Right ventricle myocardium superior (tissue), 1 donor: ENCODE measurements at places on chromosomes 11 and 22. TPM values are rescaled to one million over a fixed set of nuclear protein-coding genes. Genes with fewer than 3 reads are reported as not detected.

GRCh38 chr11:131658414-131658813, 288.0 kb downstream of the NTM start:
- DNase-seq: no peak

DNA sequence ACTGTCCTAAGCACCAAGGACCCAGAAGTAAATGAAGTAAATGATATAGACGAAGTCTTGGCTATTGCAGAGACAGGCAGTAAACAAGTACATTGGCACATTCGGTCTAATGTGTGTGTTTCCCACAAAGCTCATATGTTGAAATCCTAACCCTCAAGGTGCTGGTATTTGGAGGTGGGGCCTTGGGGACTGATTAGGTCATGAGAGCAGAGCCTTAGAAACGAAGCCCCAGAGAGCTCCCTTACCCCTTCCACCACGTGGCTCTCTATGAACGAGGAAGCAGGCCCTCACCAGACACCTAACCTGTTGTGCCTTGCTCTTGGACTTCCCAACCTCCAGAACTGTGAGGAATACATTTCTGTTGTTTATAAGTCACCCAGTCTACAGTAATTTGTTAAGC, 14.9 kb downstream of the CLMP start:
- no peak for DNase-seq

DNA sequence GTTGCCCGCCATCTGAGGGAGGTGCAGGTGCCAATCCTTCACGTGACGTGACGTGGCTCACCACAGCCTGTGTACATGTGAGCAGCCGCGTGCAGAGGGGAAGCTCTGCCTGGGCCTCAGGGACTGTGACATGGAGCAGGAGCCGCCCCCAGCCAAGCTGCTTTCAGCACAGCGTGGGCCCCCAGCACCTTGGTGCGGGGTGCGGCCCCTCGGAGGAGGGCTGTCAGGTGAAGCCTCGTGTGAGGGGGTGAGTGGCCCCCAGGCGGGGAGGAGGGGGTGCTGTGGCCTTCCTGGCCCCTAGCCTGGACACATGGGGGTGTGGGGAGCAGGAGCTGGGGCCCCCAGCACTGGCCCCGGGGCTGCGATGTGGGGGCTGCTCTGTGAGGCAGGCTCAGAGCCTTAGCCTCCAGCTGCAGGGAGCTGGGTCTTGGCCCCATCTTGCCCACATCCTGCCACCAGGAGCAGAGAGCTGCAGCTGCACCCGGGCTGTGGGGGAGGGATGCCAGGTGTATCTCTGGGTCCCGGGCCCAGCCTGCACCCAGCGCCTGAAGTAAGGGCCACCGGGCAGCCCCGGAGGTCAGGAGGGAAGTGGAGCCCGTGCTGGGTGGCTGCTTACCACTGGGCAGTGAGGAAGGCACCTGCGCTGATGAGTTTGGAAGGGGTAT, at the start of gene ADORA2A:
TSS of gene ADORA2A (plus strand) at position 100 of the 665 bp plus-strand sequence. CDS start 5,806 bp downstream, outside the sequence.
- DNase-seq: peak; percentile 70

- no peak for DNase-seq
Measured at GRCh38 chr11:14656536-14657457, 13.2 kb downstream of the PDE3B start.

- DNase-seq: no peak
Measured at GRCh38 chr11:11036185-11036847, 178.5 kb upstream of the ZBED5 start.

DNA sequence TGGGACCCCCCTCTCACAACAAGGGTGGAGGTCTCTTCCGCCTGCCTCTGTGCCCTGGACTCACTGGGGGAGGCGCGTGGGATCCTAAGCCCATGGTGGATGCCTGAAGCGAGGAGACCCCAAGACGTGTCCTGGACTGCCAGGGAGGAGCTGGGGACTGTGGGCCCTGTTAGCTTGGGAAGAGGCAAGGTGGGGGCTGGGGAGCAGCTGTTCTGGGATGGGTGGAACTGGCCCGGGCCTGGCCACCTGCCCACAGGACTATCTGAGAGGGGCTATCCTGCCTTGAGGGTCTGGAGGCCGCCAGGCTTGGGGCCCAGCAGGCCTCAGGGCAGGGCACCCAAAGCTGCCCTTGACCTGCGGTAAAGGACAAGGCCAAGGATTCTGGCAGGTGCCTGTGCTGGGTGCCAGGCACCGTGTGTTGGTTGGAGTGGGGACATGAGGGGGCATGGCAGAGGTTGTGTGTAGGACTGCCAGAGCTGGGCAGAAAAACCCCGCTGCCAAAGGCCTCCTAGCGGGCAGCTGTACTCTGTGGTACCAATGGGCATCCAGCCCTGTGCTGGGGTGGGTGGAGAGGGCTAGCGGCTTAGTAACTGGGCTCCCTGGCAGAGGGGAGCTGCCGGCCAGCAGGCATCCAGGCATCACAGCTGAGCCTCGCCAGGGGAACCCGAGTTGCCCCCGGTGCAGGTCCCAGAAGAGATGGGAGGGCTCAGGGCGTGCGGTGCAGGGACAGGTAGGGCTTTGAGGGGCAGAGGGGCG, 670 bp downstream of the LSP1 start:
- DNase-seq: no peak

- no peak for DNase-seq
Measured at GRCh38 chr11:13929395-13929891, 33.1 kb upstream of the SPON1 start.

DNA sequence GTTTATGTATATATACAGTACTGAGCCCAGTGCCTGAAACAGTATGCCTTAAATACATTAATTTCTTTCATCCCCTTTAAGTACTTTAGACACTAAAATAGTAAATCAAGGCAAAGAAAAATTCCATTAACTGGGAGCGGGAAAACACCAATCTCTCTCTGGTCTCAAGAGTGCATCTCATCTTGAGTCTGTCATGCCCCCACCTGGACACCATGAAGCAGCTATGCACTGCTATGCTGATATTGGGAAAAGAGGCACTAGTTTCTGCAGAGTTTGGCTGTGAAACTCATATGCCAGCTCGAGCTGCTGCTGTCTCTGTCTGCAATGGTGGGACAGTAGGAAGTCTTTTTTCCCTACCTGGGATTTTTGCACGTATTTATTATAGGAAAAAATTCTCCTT, 754.4 kb upstream of the RAG2 start:
- no peak for DNase-seq

DNA sequence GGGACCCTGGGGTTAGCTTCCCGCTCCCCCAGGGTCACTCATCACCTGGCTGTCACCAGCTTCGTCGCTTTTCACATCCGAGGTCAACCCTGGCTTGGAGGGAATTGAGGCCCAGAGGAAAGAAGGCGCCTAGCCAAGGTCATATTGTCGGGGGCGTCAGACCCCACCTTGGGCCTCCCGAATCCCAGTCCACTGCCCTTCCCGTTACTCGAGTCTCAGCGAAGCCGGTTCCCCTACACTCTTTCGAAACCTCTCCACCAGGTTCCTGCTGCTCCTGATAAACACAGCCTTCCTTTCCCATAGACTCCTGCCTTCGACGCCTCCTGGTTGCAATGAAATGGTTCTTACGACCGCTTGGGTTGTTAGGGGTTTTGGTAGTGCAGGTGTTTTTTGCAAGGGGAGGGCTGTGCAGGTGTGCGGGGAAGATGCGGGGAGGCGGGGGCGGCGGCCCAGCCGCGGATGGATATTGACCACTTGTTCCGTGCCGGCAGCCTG, 642 bp downstream of the NAA40 start:
- no peak for DNase-seq

Gene GNAZ
- 3.1 TPM for total RNA-seq

Gene OR56A4
- not detected for total RNA-seq

Gene C11orf52
- 1.7 TPM for total RNA-seq

Gene LRP4
- total RNA-seq: 20.3 TPM

Gene NCAM1
- total RNA-seq: 226 TPM

Gene C22orf42
- total RNA-seq: not detected

Gene NTM
- total RNA-seq: 1.5 TPM

Gene APOA1
- total RNA-seq: 8.4 TPM
